ENCODE measurements at places on chromosomes 12 and 14.

DNA sequence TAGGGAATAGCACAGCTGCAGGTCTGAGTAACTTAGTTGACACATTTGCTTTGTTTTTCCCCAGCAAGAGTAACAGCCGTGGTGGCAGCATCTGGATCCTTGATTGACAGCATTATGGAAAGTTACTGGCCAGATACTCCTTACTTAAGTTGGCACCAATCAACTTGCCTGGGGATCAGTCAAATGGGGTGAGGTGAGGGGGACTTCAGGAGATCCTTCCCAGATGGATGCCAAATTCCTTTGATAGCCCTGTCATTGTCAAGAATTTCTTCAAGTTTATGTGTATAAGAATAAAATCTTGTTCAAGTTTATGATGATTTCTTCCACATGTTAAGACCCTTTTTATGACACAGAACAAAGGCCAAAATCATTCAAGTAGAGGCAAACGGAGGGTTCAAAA lies 618.4 kb downstream of the SLC6A15 start:
- no peak for DNase-seq

DNA sequence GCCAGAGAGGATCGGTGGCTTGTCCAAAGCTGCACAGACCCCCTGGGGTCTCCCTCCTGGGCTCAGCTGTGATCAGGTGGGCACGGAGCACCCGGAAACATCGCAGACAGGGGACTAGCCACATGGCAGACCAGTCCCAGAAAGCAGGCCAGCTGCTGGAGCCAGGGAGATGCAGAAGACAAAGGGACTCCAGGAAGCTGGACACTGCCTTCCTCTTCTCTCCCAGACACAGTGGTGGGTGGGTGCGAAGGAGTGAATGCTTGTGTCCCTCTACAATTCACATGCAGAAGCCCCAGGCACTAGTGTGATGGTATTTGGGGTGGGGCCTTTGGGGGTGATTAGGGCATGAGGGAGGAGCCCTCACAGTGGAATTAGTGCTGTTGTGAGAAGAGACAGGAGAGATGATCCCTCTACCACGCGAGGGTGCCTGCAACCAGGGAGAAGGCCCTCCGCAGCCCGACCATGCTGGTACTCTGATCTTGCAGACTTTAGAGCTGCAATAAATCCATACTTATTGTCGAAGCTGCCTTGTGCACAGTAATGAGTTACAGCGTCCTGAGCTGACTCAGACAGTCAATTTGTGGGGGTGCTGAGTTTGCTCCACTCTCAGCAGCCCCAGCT lies 95.2 kb downstream of the CALM1 start:
- no peak for DNase-seq

GRCh38 chr12:69298947-69299346 lies 49.2 kb upstream of the LYZ start:
- no peak for DNase-seq

DNA sequence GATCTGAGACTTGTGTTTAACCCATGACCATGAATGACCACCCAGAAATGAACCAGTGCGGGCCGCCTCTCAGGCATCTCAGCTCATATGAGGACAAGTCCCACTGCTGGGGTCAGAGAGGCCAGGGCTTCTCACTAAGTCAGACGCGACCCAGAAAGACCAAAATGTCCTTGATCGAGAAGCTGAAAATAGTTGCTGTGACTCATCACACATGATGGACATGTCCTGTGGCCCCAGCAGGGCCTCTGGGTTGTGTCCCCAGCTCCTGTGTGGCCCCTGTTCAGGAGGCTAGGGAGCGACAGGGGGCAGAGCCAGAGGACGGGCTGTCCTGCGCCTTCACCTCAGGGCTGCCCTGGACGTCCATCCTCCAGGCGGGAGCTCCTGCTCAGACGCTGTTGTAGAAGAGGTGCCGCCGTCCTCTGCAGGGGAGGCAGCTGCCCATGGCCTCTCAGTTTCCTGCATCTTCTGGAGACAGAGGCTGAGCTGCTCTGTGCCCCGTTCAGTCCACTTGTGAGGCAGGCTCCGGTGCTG lies 29.0 kb upstream of the FAM181A start:
- DNase-seq = no peak

DNA sequence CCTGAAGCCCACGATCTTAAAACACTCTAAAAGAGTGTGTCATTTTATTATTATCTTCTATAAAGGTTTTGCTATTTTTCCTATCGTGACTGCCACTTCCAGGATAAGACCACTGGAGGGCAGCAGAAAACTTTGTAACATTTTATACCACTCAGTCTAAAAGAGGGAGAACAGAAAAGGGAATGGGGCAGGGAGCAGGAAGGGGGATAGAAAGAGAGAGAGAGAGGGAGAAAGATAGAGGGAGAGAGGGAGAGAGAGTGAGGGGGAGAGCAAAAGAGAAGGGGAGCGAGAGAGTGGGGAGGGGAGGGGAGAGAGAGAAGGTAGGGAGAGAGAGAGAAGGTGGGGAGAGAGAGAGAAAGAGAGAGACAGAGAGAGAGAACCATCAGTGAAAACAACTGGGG lies 2.0 kb upstream of the ART4 start:
- peak; percentile 11 for DNase-seq

DNA sequence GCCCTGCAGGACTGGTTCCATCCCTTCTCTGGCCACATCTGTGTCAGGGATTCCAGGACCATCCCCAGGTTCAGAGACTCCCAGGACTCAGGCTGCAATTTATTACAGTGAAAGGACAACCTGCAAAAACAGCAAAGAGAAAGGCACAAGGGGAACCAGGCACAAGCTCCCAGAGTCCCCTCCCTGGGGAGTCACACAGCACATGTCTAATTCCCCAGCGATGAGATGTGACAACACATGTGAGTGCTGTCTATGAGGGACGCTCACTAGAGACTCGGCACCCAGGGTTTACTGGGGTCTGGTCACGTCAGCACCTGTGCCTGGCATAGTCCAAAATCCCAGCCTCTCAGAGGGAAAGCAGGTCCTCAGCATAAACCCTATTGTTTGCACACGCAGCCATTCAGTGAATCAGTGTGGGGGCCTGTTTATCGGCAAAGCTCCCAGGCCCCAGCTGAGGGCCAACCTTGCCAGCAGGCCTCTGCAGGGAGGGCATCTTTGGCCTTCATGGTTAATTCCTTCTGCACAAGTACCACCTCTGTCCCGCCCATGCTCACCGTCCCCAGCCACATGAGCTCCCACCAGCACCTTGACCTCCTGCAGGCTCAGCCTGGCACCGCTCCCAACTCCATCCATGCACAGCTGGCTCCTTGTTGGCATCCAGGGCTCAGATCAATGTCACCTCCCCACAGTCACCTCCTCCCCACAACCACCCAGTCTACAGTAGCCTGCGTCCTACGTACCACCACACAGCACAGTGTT lies 198.9 kb upstream of the SFSWAP start:
- no peak for DNase-seq

DNA sequence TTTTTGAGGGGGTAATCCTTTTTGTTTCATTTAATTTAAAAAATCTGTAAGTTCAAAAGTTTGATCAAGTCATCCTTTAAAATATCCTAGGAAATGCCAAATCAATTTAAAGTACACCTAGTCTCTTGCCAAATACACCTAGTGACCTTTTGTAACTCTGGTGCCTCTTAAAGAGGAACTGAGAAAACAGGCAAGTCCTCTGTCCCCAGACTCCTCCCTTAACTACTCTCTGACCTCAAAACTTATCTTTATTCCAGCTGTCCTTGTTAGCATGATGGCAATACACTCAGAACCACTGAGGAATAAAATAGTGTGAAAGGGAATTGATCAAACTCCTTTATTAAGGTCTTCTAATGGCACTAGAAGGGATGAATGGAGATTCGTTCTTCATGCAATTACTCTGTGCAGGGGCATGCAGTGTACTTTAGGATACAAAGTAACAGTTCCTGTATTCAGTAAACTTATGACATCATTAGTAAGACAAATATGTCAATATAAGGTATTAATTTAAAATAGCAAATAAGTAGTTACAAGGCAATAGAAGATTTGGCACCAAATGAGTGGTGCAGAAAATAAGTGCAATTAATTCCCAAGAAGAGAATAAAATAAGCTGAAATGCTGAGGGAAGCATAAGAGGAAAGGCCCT lies 3.3 kb downstream of the FAR2 start:
- no peak for DNase-seq

DNA sequence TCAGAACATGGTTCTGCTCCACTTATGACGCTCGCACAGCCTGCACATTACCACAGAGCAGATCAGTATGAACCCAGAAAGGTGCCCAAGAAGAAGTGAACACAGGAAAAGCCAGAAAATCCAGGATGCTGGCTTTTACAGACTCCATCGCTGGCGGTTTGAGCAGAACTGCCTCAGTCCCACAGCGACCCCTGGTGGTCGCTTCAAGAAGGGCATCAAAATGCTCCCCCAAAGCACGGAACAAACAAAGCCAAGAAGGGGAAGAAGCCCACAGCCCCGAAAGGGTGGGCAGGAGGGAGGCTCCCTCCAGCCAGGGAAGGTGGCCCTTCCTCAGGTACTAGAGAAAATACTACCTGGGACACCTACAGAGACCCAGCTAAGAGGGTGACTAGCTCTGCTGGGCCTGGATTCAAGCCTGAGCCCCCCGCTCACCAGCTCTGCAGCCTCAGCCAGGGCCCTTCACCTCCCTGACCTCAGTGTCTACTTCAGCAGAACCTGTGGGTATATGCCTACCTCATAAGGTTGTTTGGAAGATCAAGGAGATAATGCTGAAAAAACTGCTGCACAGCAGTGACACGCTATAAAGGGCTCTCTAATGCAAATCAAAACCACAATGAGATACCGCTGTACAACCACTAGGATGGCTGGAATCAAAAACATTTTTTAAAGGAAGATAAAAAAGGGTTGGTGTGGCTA lies 98.1 kb downstream of the NCOR2 start:
- DNase-seq = no peak

DNA sequence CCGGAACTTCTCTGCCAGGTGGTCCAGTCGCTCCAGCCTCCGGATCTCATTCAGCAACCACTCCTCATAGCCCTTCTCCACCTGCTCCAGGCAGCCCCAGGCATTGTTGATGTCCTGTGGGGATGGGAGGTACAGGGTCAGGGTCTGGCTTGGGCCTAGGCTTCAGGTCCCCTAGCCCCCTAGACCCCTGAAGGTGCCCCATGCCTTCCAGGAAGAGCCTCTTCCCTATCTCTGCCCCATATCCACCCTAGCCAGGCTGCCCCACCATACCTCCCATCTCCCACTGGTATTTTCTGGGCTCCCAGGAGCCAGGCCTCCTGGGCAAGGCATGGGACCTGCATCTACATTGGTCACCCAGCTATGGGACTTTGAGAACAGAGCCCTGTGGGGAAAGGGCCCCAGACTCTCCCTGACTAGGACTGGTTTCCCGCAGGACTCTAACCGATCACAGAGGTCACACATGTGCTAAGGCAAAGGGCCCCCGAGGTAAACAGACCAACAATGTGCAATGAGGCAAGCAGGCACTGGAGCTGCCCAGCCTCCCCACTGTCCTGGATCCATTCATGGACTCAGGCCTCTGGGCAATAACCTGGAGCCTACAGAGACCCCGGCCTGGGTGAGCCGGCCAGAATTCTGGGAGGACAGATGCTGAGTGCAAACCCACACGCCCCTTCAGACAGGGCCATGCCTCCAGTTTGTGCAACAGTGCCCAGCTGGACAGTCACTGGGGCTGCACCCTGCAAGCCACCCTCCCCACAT lies 88.8 kb downstream of the ACTN1 start:
- DNase-seq = no peak

- no peak for DNase-seq
Measured at GRCh38 chr14:85223667-85224066, 306.3 kb upstream of the FLRT2 start.

- no peak for DNase-seq
Measured at GRCh38 chr14:50095895-50096294, 20.5 kb downstream of the VCPKMT start.

DNA sequence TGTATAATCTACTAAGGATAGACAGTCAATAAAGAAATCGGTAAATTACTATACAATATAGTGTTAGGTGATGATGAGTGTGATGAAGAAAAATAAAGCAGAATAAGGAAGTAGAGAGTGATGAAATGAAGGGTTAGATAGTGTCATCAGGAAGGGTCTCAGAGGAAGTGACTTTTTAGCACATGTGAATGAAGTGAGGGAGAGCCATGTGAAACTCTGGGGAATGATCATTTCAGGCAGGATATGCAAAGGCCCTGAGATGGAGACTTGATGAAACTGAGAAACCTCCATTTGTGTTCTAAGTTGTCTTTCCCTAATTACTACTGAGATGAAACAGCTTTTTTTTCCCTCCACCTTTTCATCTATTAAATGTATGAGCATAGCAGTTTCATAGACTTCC lies 19.4 kb upstream of the GNPTAB start:
- DNase-seq = no peak

DNA sequence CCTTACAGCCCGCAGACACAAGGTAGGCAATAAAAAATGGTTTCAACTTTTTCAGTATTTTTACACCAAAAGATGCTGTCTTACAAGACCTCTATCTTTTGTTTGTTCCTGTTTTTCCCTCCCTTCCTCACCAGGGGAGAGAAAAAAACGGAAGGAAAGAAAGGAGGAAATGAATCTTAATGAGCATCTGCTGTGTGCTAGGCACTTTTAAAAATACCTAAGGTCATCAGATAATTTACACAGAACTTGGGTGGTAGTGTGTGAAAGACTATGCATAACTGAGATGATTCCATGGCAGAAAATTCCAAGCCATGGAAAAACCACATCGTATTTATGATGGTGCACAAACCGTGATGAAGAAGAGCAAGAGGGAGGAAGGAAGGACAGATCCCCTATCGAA lies 121.2 kb downstream of the DIP2B start:
- DNase-seq = no peak
